ENCODE measurements at places on chromosomes 5 and 9.

DNA sequence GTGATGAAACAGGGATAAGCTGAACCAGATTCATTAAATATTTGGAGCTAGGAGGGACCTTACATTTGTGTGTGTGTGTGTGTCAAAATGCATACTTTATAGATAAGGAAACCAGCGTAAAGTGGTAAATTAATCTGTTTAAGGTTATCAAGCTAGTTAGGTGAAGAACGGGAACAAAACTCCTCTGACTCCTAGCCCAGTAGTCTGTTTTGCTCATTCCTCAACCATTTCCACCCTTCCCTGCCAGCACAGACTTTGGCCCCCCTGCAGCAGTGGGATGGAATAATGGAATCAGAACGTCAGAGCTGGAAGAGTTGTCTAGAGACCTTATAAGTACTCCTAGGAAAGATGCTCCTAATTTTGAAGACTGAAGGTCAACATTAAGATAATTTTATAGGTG lies 6.5 kb downstream of the AGXT2 start:
- DNase-seq, result no peak

GRCh38 chr5:199950-200645 lies 8.8 kb downstream of the LRRC14B start:
- no peak for DNase-seq

DNA sequence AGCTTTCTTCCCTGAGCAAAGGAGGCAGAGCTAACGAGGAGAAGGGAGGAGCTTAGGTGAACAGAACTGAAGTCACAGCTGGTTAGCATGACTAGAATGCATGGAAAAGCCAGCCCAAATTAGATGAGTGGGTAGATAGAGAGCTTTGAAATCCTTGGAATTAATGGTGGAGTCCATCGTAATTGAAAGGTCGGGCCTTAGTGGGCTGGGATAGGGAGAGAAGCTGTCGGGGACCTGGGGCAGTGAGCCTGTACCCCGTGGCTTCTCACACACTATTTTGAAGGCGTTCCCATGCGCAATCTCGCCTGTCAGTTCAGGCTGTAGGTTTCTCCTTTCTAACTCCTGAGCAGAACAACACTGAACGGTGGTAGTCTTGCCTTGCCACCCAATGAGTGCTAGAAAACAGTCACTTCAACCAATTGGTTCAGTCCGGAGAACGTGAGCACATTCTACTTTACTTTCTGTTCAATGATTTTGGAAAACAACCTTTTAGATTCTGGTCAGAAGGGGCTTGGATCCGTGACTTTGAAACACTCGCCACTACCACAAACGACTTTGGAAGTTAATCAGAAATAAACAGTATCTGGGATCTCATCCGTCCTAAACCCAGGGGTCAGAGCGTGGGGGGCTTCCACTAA lies 655 bp upstream of the RAI14 start:
- DNase-seq, result no peak

- DNase-seq, result no peak
Measured at GRCh38 chr5:173498286-173498685, 118.2 kb downstream of the BOD1 start.

- no peak for DNase-seq
Measured at GRCh38 chr9:126465977-126466376, 139.3 kb downstream of the MVB12B start.

DNA sequence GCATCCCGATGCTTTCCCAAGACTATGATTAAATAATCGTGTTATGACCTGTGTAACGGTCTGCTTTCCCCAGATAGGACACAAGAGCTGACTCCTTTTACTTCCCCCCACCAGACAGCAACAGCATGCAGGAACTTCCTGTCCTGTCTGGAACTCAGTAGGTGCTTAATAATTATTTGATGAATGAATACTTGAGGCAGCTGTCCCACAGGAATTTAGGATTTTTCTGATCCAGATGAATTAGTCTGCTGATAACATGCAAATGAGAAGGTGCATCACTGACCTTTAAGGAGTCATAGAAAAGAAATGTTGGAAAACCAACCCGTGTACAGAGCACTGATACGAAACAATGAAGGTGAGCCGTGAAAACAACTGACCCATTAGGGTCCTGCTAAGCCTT lies 12.2 kb downstream of the RNF130 start:
- no peak for DNase-seq

- no peak for DNase-seq
Measured at GRCh38 chr5:174204535-174205313, 159.2 kb downstream of the NSG2 start.

- DNase-seq, result no peak
Measured at GRCh38 chr5:116651653-116652052, 77.0 kb upstream of the SEMA6A start.

DNA sequence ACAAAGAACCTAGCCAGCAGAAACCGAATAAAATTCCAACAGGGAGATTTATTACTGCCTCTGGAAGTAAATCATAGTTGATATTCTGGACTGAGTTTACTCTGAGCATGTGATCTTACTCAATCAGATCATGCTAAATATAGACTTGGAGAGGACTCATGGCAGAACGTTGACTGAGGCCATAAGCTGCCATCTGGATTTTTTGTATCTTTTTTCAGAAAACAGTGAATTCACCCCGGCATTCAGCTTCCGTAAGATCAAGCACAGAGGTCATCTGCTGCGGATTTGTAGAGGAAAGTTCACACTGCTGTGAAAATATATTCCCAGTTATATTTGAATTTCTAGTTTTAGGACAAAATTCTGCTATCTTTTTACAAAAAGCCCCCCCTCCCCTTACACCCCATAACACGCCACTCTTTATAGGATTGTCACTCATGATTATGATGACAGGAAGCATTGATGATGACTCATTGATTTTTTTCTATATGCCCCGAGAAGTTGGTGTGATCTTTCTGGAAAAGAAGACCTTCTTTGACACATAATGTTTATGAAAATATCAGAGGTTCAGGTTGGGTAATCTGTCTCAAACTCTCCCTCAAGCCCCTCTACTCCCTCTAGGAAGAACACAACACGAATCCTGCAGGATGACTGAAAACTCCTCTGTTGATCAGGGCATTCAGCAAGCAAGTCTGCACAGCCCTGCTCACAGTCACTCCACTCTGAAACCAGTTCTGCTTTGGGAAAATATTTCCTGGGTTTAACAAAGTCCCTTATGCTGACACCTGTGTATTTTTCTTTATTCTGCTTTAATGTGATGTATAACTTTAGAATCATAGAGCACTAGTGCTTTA lies 70.8 kb downstream of the NXNL2 start:
- no peak for DNase-seq

DNA sequence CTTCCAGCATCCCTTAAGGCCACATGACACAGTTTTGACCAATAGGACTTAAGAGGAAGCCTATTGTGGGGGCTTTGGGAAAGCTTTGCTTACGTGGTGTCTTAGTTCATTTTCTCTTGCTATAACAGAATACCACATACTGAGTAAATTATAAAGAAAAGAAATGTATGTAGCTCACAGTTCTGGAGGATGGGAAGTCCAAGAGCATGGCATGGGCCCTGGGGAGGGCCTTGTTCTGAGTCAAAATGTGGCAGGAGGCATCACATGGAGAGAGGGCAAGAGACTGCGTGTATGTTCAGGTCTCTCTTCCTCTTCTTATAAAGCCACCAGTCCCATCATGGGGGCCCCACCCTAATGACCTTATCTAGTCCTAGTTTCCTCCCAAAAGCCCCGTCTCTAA lies 68.6 kb upstream of the CPEB4 start:
- no peak for DNase-seq

GRCh38 chr9:108972186-108972585 lies 38.0 kb downstream of the ABITRAM start:
- no peak for DNase-seq

DNA sequence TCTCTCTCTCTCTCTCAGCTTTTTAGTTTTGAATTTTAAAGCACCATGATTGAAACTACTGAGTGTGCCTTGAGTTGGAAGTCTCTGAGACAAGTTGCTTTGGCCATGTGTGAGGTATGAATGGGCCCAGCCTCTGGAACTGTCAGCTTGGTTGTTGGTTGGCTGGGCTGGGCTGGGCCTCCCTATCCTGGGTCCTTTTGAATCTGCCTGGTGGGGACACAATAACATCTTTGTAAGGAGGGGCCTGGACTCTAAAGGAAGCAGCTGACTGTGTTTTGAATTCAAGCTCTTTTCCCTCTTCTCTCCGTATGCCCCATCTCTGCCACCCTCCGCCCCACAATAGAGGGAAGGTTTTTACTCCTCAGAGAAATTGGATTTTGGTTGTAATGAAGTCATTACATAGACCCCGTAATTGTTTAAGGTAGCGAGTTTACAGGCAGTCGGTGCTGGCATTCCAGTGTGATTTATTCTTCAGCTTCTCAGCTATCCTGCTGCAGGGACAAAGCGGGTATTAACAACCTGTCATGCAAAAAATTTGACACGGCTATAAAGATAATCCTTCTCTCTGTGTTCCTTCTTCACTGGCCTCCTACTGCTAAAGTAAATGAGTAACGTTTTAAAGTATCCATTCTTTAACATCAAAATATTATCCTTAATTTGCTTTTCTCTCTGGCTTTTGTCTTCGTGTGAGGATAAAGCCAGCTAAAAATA lies 105.4 kb downstream of the DAPK1 start:
- no peak for DNase-seq

DNA sequence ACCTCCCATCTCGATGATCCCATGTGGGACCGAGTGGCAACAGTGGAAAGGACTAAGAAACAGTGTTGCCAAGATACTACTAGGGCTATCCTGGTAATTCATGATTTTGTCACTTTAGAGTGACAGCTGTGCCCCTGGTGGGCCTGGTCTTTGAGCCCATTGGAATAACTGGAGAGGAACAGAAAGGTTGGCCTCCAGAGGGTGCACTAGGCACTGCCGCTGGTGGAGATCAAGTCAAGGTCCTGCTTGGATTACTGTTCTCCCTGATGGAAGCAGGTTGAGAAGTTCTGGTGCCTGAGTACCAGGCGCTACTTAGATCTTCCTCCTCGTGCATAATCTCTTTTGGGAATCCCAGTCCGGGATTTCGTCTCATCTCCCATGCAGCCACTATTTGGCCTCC lies 129.6 kb downstream of the SEC61B start:
- no peak for DNase-seq

- DNase-seq, result no peak
Measured at GRCh38 chr5:111582993-111583601, 70.8 kb upstream of the STARD4 start.

- no peak for DNase-seq
Measured at GRCh38 chr9:76651119-76651705, 113.0 kb upstream of the PCA3 start.

DNA sequence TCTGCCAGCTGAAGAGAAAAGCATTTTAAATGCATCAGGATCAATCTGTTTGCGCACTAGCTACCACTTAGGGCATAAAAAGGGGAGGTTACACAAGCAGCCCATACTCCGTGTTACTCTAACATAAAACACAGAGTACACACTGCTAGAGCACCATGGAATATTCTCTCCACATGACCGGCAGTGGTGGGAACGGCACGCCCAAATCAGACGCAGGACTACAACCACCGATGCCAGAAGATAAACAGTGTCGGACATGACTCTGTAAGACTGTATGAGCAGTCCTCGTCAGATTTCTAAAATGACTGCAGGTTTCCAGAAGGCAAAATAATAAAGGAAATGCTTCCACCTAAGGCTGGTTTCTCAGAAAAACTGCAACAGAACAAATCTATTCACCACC lies 40.0 kb downstream of the CDK5RAP2 start:
- DNase-seq, result no peak

DNA sequence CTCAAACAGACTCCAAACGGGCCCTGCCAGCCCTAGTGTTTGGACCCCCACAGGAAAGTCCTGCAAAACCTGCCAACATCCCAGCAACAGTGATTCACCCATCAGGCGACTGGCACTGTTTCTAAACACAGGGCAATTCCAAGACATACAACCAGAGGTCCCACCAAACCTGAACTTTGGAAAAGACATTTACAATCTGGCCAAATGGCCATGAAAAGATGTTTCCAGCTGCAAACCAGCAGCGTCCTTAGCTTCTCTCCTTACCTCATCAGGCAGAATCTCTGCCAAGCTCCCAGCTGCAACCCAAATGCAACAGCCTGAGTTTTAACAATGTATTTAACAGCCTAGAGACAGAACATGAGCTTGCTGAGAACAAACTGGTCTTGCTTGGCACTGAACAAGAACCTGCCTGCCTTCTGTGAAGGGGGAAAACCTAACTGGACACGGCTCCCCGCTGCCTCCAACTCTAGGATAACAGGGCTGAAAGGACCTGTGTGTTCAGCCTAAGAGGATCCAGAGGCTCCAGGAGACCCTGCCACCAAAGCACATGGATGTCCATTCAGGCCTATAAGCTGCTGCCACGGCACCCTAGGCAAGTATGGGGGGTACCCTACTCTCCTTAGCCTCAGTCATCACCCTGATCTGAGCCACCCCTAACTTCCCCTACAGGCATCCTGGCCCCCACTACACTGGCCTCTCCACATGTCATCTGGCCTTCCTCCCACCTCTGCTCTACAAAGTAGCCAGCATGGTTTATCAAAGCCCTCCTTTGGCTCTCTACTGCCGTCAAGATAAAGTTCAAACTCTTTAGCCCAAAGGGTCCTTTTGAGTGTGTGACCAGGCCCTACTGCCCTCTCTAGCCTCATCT lies 5.6 kb downstream of the P4HA2 start:
- DNase-seq, result no peak

GRCh38 chr9:119280740-119281485 lies 88.3 kb downstream of the BRINP1 start:
- DNase-seq, result no peak

DNA sequence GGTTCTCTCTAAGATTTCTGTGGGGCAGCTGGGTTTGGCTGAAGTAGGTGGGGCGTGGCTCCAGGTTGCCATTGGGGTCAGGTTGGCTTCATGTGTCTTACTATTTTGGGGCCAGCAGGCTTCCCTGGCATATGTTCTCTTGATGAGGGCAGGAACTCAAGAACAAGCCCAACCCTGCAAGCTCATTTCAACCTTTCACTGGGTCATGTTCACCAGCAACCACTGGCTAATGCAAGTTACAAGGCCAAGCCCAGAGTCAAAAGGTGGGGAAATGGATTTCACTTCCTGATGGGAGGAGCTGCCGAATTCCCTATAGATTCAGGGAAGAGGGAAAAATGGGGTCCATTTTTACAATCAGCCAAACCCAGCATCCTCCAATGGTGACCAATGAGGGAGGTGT lies 34.0 kb upstream of the HAND1 start:
- DNase-seq, result no peak

- no peak for DNase-seq
Measured at GRCh38 chr5:151134228-151134627, 23.4 kb downstream of the ANXA6 start.

DNA sequence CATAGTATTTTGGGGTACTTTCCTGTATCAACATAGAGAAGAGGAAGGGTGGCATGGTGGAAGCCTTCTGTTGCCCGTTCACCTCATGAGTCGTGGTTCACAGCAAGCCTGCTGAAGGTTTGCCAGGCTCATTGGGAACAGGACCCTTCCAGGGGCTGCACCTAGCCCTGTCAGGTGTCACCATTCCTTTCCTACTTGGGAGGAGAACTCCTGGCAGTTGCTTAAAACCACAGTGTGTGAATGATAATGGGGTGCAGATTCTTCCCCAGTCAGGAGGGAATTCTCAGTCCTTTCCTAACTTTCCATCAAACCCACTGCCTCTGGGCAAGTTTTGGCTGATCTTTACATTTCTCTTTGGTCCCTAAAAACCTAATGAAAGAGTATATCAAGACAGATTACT lies 99.4 kb upstream of the CTNND2 start:
- DNase-seq, result no peak

Data from NCI-H2081 treated with DMSO at 0.1 percent for 48 hours (cell line).